NCI-H460 (cell line): ENCODE measurements at places on chromosomes 11 and 22.

- DNase-seq: no peak
These were observed 503.4 kb downstream of the DLG2 start for GRCh38 chr11:85123752-85124231.

GRCh38 chr11:66450560-66450959 is 11.9 kb upstream of the MRPL11 start:
- DNase-seq: no peak

DNA sequence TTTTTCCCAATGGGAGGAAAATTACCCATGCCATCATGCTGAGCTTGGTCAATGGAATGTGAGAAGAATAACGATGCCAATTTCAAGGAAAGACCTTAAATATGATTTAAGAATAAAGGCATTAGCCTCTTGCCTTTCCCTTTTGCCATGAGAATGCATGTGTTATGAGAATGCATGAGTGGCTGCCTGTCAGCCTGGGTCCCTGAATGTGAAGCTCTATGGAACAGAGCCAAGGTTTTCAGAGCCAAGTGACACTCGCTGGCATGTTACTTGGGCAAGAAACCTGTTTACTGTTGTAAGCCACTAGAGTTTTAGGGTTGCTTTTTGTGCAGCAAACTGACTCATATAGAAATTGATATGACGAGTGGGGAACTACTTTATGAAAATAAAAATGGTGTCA is 75.7 kb downstream of the JRKL start:
- no peak for DNase-seq

- no peak for DNase-seq
These were observed 293.2 kb downstream of the NELL1 start for GRCh38 chr11:20962581-20962980.

- no peak for DNase-seq
These were observed 228.2 kb upstream of the DDI1 start for GRCh38 chr11:103808252-103808651.

GRCh38 chr22:43113526-43114251 is 3.1 kb downstream of the BIK start:
- no peak for DNase-seq
